ENCODE measurements at places on chromosomes 5 and 9. TPM values are rescaled to one million over a fixed set of nuclear protein-coding genes. Genes with fewer than 3 reads are reported as not detected.

The GABRA1 gene
- polyA plus RNA-seq: 0.20 TPM

The SMIM33 gene
- polyA plus RNA-seq: 0.05 TPM

DNA sequence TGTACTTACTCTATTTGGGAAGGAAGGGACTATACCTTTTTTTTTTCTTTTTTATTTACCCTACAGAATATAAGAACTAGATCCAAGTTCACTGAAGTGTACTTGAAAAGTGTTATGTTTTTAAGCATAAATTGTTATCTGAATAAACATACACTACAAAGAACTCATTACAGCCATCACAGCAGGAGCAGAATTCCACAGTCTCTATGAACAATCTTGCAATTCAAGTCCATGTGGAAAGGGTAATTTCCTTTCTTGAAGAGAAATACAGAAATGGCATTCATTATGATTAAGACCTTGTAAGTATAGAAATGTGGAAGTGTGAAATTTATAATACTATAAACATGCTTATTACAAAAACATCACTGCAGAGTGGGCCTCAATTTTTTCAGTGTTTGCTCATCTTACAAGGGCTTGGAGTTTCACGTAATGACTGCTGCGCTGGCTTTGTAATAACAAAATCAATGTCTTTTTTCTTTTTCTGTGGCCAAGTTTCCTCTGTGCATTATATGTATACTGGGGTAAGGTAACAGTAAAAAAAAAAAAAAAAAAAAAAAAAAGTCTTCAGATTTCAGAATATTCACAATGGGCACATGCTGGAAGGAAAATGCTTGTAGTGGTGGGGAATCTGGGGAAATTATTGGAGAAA lies 77.0 kb upstream of the GNA14 start:
- no peak for DNase-seq

DNA sequence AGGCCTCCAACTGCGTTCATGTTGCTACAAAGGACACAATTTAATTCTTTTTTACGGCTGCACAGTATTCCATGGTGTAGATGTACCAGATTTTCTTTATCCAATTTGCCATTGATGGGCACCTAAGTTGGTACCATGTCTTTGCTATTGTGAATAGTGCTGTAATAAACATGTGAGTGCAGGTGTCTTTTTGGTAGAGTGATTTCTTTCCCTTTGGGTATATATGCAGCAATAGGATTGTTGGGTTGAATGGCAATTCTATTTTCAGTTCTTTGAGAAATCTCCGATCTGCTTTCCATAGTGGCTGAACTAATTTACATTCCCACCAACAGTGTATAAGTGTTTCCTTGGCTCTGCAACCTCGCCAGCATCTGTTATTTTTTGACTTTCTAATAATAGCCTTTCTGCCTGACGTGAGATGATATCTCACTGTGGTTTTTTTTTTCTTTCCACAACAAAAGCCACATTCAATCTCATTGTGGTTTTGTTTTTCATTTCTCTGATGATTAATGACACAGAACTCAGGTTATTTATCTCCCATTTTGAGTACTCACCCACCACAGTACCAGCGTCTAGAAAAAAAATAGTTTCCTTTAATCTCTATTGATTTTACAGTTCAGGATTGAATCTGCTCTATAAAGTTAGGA lies 21.9 kb downstream of the ARRDC3 start:
- DNase-seq: no peak

GRCh38 chr5:153081385-153081784 lies 409.1 kb upstream of the GRIA1 start:
- no peak for DNase-seq

GRCh38 chr9:134455934-134456755 lies 129.9 kb downstream of the RXRA start:
- DNase-seq: peak; percentile 87

DNA sequence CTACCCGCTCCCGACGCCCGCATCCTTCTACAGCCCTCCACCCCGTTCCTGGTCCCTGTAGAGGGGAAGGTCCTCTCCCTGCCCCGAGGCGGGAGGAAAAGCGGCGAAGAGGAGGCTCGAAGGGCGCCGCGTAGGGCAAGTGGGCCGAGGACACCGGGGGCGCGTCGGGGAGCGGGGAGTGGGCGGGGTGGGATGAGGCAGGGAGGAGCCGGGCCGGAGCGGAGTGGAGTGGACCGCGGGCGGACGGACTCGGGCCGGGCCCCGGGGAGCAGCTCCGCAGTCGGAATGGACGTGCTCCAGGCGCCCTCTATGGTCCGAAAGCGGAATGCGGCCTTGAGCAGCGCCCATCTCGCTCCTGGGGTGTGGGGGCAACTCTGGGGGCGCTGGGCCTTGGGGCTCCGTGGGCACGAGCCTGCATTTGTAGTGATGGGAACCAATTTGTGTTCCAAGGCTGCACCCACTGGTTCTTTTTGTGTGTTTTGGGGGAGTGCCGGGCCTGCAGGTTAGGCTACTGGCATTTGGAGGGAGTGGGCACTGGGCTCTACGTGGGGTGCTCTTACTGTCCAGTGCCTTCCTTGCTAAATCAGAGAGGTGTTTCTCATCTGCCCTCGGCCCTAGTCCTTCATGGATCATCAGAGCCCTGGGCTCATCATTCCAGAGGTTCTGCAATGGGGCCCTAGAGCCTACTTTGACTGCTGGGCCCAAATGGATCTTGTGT lies 7.3 kb downstream of the IRX1 start:
- no peak for DNase-seq

The SPINK4 gene
- not detected for polyA plus RNA-seq

The CD180 gene
- polyA plus RNA-seq: 0.45 TPM

DNA sequence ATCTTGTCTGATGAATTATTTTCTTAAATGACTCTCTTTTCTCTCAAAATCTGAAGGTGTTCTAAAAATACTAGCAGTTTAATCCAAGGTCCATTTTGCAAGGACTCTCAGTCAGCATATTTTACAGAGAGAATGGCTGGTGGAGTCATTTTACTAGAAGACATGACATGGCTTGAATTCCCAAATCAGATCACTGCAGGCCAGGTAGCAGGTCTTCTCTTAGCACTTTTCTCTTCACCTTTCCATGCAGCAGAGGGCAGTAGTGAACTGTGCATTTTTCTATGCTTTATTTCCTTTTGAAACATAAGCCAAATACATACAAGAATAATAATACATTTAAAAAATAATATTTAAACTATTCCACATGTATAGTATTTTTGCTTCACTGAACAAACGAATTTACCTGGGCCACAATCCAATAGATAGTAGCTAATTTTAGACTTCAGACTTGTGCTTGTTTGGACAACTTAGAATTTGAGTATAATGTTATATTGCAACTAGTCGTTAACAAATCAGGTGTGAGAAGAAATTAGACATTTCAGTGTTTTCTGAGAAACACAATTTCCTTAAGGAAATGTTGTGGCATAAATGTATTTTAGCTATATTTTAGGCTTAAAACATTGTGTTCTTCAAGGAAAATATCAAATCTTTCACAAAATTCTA lies 289.4 kb upstream of the DAB2 start:
- peak; percentile 65 for DNase-seq

The SLC4A9 gene
- polyA plus RNA-seq: 26.9 TPM

The AK6 gene
- polyA plus RNA-seq: 84.9 TPM

The NRARP gene
- polyA plus RNA-seq: 5.1 TPM

- DNase-seq: peak; percentile 54
These were observed 37.6 kb upstream of the ORM1 start for GRCh38 chr9:114285166-114285867.

- no peak for DNase-seq
These were observed 18.3 kb upstream of the HSDL2 start for GRCh38 chr9:112361601-112362000.

The INSL4 gene
- polyA plus RNA-seq: not detected

The ANXA1 gene
- 29.5 TPM for polyA plus RNA-seq

GRCh38 chr5:144120661-144121180 lies 49.7 kb downstream of the YIPF5 start:
- DNase-seq: no peak

DNA sequence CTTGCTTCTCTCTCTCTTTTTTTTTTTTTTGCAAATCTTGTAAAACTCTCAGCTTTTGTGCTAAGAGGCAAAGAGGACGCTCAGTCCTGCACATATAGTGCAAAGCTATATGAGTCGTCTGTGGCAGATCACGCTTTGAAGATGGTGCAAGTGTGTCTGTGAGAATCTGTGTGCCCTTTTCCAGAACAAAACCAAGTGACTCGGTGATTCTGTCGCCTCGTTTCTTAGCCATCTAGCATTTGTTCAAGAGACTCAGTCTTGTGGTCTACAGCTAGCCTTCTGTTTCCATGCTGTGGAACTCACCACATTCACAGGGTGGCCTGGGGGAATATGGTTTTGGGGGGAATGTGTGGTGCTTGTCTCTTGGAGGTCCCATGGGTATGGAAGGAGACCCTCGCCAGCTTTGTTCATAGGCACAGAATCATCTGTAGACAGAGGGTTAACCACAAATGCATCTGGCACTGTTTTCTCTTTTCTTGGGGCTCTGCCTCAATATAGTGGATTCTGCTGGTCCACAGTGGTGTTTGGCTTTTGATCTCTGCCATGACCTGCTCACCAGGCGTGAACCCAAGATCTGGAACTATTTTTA lies 82.1 kb downstream of the C9orf152 start:
- no peak for DNase-seq

- no peak for DNase-seq
These were observed 53.2 kb upstream of the FSTL4 start for GRCh38 chr5:133665571-133665970.

- DNase-seq: no peak
These were observed 282.7 kb downstream of the ENC1 start for GRCh38 chr5:74357827-74358226.

- DNase-seq: no peak
These were observed 216.9 kb downstream of the ARRDC3 start for GRCh38 chr5:91166059-91166807.

GRCh38 chr9:126126807-126127206 lies 199.8 kb upstream of the MVB12B start:
- DNase-seq: no peak

DNA sequence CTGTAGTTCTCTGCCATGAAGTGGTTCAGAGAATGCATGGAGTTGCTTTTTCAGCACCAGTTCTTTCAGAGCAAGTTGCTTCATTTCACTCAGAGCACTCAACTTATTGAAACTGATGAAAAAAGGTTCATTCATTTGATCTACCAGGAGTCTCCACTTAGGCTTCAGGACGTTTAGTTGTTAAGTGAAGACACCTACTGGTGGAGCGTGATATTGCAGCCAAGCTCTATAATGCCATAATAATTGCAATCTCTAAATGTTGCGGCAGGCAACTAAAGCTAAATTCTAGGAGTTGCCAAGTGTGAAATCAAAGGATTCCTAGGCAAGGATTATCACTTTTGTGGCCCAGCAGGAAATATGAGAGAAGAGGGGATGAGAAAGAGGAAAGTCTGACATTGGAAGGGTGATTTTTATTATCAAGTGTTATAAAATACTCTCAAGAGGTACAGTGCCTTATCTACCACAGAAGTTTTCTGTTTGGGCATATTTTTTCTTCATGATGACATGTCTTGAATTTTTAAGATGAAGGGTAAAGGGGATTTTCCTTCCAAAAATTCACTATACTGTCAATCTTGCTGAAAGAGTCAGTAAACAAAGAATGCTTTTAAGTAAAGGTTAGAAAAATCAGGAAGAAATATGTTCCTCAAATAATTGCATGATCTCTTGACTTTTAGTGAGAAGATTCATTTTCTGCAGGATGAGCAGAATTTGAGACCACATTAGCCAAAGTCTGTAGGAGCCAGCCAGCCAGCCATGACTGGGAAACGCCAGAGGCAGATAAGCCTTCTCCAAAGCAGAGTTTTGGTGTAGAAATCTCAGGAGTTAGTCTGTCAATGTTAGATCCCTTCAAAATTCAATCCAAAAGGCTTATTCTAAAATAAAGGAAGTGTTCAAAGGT lies 83.4 kb downstream of the SH3PXD2B start:
- DNase-seq: no peak
